Peyer's patch (tissue), 4 donors: ENCODE measurements at places on chromosomes 5 and 9. TPM values are rescaled to one million over a fixed set of nuclear protein-coding genes. Genes with fewer than 3 reads are reported as not detected.
A peak's percentile ranks its signal among the peaks of the same experiment; 100 is the strongest.

GRCh38 chr5:14006823-14007520 is 62.5 kb upstream of the DNAH5 start:
- no peak for DNase-seq

SHROOM1 gene
- total RNA-seq, result 130 TPM

DNA sequence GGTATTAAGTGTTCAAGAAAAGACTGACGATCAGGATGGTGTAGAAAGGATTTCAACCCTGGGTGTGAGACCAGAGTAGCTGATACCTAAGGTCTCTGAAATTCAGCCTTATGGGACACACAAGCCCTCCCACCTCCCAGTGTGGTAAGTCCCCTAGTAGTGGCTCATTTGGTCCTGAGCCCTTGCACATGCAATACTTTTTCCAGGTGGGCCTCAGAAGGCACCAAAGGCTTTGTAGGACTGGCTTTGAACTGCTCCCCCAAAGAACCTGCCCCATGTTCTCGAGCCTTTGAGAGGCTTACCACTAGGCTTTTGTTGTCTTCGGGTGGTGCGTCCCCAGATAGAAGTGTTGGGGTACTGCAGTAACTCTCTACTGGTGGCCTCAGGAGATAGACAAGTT is 803 bp downstream of the GARIN3 start:
- DNase-seq, result no peak

NEURL1B gene
- total RNA-seq, result 38.8 TPM

DNA sequence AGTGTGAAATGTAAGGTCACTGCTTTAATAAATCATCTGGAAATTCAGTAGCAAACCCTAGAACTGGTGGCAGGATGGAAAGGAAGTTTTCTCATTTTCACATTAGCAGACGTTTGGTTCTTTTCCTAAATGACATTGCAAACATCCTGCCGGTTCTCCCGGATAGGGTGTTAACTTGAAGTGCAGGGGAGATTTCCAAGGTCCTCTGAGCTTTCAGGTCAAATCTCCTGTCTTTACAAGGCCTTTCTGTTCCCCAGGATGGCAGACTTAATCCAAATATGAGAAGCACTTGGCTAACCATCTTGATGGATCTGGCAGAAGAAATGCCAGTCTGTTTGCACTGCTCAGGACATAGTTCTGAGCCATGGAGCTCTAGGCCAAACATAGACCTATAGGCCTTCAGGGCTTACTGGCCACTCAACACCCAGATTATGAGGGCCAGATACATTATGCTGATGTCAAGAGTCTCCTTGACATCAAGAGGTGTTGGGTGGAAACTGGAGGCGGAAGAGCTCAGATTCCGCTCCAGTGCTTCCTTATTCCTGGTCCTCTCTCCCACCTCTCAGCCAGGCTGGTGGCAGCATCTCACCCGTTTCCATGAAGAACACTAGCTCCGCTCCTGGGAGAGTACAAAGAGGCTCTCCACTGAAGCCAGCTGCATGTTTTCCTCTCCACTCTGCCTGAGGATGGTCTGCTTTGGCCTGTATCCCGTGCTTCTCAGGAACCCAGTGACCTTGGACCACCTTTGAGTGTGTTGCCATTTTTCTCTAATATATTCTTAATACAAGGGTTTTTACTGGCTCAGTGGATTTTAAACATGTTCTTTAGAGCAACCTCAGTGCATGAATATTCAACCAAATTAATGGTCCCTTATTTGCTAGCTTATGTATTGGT is 61.0 kb downstream of the RALGPS1 start:
- DNase-seq, result no peak

BHMT2 gene
- total RNA-seq, result not detected

C9orf50 gene
- not detected for total RNA-seq

- DNase-seq, result no peak
These were observed 455.1 kb upstream of the TLE4 start for GRCh38 chr9:79116709-79117108.

GDA gene
- 282 TPM for total RNA-seq

ENHO gene
- total RNA-seq, result 3.3 TPM

DNA sequence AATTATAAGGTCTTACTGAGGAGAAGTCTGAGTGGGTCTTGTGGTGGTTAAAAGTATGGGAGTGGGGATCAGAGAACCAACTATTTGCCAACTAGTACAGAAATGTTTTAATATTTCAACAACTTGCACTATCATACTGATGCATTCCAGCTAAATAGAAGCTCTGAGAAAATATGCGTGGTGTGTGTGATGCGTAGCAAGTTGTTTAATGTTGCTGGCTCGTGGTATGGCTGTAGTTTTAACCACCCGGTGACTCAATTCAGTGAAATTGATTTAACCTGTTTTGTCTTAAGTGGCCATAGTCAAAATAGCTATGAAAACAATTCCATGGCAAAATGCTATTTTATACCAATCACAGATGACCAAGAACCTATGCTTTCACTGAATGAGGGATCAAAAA is 176.5 kb upstream of the SLC24A2 start:
- no peak for DNase-seq

DNA sequence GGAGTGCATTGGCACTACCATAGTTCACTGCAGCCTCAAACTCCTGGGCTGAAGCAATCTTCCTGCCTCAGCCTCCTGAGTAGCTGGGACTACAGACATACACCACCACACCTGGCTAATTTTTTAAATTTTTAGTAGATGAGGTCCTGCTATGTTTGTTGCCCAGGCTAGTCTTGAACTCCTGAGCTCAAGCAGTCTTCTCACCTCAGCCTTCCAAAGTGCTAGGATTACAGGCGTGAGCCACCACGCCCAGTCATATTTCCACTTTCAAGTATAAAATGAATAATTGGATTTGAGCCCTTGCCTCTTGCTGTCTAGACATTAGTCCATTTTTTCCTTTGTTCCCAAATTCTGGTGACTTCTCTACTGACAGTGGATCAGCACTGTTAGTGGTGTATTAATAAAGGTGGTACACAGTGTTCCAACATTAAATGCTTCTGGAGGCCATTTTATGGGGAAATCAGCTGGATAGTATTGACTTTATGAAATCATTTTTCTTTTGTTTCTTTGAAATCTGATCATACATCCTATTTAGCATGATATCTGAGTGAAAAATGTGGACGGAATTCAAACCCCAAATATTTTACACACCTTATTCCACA is 15.9 kb downstream of the ATP6V0E1 start:
- no peak for DNase-seq

HBEGF gene
- 41.0 TPM for total RNA-seq

DDX4 gene
- total RNA-seq, result not detected

LMX1B gene
- total RNA-seq, result not detected

DNA sequence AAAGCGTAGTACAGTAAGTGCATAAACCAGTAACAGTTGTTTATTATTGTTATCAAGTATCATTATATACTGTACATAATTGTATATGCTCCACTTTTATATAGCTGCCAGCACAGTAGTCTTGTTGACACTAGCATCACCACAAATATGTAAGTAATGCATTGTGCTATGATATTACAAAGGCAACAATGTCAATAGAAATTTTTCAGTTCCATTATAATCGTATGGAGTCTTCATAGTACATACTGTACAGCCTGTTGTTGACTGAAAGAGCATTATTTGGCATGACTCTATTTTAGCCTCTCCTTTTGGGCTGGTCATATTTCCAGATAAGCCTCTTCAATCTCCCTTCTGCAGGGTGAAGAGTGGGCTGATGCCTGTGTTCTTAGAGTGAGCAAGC is 40.4 kb downstream of the CFAP95 start:
- DNase-seq, result no peak

GRCh38 chr5:1324301-1324700 is 20.6 kb downstream of the CLPTM1L start:
- peak; percentile 42 for DNase-seq

- no peak for DNase-seq
These were observed 16.9 kb upstream of the LECT2 start for GRCh38 chr5:135971701-135972100.

- DNase-seq, result no peak
These were observed at the start of gene PCDHA7 for GRCh38 chr5:140833993-140834392. TSS of gene PCDHA7 (plus strand) at chr5:140834269. CDS start at chr5:140834384, 115 bp downstream.

DNA sequence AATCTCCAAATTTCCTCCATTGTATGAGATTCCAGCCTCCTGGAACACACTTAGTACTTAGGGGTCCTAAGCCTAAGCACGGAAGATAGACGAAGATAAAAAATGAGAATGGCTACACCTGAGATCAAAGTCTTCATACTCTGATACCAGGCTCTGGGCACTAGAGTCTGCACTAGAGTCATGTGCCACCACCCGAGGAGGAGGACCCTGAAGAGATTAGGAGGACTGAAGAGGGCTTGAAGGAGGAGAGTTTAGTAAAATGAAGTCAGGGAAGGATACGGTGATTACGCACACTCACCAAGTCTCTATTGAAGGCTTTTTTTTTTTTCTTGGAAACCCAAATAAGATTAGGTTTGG is 573 bp upstream of the SPATA24 start:
- DNase-seq, result no peak

- no peak for DNase-seq
These were observed 49.0 kb upstream of the SARDH start for GRCh38 chr9:133786907-133787753.

DNA sequence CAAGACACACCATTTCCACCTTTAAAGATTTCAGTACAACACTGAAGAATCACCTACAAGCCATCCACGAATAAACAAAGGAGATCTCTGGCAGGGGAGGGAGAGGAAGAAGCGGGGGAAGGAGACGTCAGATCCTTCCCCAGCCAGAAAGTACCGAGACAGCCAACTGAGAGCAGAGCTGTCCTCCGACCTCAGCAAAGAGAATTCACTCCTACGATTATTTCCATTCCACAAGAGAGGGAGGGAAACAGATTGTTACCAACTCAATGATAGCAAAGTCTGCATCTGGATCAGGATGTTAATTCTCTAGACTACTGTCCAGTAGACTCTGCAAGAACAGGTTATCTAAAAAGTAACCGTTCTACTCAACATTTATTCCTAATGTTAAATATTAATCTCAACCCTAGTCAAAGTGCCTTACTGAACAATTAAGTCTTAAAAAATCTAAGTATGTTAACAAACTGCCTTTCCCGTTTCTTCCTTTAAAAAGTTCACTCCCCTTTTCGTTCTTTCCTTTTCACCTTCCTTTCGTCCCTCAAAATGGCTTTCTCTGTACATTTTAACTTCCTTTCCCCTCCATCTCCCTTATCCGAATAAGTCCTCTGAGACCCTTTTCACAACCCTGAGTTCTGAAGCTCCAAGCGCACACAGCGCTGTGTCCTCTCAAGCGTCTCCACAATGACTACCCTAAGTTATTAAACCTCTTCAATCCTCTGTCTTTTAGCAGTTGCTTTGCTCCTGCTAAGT is 1.4 kb downstream of the CHD1 start:
- DNase-seq, result peak; percentile 70

GARIN3 gene
- total RNA-seq, result not detected

DNA sequence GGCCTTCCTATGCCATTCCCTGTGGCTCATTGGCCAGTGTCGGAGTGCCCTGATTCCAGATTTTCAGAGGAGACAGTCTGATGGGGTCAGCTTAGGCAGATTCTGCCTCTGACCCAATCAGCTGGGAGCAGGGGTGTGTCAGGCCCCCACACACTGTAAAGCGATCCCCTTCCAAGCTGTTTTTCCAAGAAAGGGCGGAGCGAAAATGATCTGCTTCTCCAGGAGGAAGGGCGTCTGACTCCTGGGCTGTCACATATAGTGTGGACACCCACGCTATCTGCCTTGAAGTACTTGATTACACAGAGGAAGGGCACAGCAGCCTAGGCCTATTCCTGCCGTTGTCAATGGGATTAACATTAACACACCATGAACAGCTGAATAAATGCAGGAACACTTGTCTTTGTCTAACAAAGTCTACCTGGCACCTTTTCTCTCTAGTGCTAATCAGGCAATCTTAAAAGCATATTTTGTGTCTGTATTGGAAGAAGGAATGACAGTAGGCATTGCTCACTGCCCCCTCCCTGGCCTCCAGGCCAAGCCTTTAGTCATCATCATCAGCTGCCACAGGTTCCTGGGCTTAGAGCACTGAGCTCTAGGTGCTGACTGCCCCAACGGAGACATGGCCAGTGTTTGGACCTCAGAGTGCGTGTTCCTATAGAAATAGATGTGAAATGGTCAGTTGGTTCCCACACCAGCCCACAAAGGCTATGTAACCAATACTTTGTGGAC is 218.7 kb downstream of the MELK start:
- DNase-seq, result no peak

LYSMD3 gene
- 16.0 TPM for total RNA-seq

DNA sequence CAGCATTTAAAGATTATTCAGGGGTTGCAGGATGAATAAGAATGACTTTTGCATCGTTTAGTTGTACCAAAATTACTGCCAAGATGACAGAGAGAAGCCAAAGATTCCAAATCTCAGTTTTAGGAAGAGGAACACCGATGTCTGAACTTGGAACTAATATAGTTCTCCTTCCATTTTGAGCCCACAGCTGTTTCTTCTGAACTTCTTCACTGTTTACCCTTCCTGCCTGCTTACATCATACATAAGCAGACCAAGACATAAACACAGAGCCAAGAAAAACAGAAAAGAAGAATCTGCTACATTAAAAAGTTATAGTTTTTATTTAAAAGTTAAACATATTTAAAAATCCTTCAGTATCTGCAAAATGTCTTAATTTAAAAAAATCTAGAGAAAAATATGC is 146.9 kb upstream of the RAPGEF1 start:
- DNase-seq, result no peak

DNA sequence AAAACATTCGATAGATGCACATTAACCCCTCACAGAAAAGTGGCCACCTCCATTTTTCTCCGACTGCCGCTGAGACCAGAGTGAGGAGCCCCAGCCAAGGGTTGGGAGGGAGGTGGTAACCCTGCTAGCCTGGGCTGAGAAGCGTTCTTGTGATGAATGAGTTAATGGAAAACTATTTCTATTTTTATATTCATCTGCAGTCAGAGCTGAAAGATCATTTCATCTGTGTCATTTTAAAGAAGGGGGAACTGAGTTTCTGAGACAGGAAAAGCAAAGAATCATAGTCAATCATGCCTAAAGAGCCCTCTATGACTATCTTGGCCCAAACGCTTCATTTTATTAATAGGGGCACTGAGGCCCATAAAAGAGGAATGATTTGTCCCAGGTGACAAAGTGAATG is 229.5 kb downstream of the PAPPA start:
- no peak for DNase-seq

DNA sequence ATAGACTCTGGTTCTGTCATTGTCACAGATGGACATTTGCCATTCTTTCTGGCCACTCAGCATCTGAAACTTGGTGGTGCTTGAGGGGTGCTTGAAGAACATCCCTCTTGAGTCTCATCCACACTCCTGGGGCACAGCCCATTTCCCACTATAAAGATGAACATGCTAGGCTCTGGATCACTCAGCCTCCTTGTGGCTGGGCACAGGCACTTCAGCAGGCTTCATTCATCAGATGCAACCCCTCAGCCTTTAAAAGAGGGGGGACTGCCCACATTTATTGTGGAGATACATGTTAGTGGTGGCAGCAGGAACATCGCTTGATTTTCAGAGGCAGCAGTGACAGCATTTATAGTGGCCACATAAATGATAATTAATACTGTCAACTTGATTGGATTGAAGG is 124.7 kb upstream of the NIPBL start:
- no peak for DNase-seq
